ENCODE measurements at places on chromosomes 3 and 15.

DNA sequence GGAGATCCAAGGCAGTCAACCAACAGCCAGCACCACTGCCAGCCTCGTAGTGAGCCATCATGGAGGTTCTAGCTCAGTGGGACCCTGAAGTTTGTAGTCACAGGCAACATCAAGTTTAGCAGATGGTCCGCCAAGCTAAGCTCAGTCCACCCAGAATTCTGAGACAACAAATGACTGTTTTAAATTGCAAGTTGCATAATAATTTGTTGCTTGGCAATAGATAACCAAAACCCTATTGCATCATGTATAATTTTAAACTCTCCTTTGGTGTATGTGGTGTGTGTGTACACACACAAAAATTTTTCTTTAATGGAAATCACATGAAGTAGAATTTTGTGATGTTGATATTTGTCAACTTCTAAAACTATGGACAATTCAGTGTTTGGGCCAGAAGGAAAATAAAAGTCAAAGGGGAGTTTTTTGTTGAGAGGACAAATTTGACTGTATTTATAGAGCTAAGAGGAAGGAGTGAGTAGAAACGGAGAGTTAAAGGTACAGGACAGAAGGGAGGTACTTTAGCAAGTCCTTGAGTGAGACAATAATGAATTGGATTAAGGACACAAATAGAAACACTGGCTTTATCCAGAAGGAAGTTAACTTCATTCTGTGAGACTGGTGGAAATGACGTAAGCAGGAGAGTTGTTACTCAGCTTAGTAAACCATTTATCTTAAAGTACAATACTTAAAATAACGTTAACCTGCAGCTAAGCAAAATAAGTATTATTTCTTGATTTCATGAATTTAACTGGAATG, 83.6 kb downstream of the NCEH1 start:
- peak; percentile 58 for DNase-seq

DNA sequence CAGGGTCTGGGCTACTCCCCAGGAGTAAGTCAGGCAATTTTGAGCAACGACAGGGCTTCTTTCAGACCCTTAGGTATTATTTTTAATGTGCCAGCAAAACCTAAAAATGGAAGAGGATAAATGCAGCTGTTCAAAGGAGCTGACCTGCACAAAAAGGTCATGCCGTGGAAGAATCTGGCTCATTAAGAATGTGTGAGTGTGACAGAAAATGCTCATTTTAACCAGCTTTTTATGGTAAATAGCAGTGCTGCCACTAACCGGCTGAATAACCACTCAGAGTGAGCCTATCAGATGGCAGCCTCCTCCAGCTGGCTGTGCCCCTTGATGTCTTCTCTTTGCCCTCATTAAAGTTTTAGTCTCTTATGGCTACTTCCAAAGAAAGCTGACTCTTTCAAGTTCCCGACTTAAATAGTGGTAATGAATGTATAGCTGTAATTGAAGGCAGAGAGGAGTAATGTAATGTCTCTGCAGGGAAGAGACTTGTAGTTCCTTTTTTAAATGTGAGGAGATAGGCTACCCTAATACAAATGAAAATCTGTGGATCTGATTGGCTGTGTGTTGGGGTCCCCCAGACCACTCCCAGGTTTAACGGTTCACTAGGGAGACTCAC, 9.5 kb upstream of the FSTL1 start:
- no peak for DNase-seq

DNA sequence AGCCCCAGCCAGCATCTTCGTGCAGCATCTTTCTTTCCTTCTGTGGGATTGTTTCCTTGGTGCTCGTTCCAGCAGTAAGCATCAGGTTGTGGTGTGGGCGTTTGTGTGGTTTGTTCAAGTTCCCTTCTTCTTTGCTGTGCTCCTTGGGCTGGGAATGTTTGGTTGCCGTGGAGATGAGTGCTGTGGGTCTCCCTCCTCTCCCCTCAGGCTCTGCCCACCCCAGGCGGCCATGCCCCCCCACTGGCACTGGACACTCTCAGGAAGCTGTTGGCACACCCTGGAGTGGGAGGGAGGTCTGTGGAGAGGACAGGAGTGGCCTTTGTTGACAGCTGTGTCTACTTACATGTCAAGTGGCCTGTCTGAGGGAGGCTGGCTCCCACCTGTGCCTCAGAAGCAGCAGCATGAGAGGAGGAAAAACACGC, 46.5 kb upstream of the SACM1L start:
- peak; percentile 77 for DNase-seq

DNA sequence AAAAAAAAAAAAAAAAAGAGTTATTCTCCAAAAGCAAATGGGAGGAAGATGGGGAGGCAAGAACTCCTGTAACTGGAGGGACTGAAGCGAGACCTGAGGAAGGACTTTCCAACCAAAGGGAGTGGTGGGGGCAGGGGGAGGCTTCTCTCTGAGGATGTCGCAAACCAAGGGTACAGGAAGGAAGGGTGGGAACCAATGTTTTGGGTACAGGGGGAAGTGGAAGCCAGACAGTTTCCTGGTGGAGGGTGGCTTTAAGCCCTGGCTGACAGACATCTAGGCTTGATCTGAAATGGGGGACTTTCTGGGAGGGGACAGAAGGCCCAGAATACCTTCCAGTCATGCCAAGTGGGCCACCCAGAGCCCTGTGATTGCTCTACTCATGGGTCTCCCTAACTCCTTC, 27.0 kb downstream of the VIPR1 start:
- no peak for DNase-seq

DNA sequence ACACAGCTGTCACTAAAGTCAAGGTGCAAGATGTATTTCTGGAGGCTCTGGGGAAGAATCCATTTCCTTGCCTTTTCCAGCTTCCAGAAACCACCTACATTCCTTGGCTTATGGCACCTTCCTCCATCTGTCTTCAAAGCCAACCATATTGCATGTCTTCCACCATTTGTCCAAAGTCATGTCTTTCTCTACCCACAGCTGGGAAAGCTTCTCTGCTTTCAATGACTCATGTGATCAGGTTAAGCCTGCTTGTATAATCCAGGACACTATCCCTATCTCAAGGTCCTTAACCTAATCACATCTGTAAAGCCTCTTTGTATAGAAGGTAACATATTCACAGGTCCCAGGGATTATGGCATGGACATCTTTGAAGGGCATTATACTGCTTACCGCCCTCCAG, 14.2 kb downstream of the ARHGAP31 start:
- peak; percentile 48 for DNase-seq

GRCh38 chr3:18208856-18209255, 216.3 kb downstream of the SATB1 start:
- no peak for DNase-seq

- DNase-seq: no peak
Measured at GRCh38 chr3:33717616-33717865, 513 bp downstream of the CLASP2 start.

DNA sequence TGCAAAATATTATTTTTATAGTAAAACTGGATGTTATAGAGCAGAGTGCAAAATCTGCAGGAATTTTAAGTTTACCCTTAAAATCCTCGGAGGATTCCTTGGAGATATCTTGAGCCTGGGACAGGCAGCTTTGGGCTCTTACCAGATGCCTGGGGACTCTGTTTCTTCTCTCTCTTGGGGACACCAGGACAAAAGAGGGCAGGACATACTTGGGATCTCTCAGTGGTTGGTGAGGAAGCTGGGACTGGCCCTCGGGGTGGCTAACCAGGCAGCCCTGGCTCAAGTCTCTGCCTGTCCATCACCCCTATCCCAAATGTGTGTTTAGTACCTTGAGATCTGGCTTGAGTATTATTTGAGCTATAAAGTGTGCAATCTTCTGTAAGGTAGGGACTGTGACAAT, 38.6 kb downstream of the TKT start:
- no peak for DNase-seq

- DNase-seq: peak; percentile 46
Measured at GRCh38 chr3:20575146-20575545, 389.1 kb upstream of the SGO1 start.

DNA sequence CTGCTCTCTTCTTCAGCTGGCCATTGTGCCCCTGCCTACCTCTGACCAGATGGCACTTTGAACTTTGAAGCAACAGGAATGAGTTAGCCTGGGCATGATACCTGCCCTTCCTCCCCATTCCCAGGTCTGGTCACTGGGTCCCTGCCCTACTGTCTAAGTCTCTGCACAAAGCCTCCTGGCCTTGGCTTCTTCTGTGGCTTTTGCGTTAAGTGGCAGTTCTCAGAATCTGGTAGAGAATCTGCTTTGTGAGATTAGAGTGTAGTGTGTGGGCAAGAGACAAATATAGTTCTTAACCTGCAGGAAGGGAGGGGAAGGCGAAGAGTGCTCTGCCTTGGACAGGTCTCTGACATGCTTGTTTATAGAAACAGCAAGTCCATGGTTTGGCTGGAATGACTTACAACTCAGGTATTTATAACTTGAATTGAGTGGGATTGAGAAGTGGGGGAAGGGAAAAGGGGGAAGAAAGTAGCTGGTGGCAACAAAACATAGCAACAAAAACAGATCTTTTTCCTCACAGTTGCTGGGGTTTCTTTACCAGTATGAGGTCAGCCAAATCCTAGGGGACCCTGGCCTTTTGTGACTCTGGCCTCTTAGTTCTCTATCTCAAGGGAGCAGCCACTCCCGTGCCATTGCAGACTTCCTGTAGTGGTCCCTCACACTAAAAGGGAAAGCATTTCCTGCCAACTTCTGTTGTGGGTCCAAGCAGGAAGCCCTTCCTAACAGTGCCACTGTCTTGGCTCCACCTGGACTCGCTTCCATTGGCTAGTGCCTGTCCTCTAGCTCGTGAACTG, 16.7 kb downstream of the MAPKBP1 start:
- DNase-seq: peak; percentile 96

DNA sequence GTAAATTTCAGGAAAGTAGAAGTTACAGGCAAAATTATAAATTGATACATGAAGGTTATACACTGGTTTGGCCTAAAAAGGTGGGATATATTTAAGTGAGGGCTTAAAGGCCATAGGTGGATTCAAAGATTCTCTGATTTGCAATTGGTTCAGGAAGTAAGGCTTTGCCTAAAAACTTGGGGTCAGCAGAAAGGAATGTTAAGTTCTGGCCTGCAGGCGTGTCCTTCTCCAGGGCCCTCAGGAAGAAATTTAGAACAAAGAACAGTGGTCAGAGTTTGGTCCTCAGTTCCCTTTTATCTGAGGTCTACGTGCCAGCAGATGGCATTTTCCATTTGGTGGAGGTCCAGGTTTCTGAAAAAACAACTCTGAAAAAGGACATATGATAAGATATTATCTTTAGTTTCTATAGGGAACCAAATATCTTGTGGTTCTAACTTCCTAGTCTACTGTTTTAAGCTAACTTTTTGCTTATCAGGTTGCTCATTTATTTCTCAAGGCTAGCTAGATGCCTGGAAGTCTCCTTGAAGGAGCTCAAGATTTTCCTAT, 40.5 kb downstream of the SCN11A start:
- no peak for DNase-seq

- DNase-seq: no peak
Measured at GRCh38 chr3:113714702-113715101, 18.3 kb upstream of the USF3 start.

DNA sequence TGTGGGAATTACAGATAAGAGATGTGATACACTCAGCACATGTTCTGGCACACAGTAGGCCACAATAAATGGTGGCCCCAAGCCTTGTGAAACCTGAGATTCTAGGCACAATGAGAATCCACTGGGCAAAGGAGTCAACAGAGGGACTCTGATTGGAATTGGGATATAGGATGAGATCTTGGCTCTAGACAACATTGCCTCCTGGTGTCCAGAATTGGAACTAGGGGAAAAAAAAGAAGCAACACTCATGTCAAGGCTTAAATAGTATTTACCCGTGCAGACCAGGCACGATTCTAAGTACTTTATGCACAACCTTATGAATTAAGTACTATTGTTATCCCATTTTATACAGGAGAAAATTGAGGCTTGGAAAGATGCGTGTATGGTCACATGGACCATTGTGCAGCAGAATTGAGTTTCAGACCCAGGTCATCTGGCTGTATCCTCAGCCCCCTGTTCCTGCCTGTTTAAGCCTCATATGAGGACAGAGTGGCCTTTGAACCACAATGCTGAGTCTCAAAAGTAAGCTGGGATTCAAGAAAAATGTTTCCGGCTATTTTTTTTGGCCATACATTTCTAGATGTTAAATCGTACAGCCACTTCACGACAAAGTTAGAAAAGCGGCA, 124.8 kb downstream of the SV2B start:
- DNase-seq: peak; percentile 13

DNA sequence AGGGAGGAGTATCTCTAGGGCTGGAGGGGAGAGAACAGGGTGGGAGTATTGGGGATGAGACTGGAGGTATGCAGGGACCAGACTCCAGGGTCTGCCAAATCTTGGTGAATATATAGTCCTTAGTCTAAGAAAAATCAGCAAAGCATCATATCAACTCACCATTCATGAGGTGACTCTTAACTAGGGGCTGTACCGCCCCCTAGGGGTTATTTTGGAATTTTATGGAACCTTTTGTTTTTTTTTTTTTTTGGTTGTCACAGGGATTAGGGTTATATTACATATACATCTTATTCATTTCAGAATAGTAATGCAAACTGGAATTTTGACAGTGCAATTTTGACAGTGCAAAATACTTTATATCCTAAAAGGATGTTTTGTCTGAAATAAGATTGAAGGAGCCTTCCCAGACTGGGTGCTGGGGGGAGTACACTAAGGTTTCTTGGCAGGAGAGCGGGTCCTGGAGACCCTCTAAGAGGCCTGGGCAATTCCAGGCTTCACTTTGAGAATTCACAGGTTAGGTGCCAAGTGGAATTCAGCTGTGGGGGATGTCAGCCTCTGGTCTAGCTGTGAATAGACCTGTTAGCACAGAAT, 7.5 kb downstream of the CMTM7 start:
- peak; percentile 65 for DNase-seq

DNA sequence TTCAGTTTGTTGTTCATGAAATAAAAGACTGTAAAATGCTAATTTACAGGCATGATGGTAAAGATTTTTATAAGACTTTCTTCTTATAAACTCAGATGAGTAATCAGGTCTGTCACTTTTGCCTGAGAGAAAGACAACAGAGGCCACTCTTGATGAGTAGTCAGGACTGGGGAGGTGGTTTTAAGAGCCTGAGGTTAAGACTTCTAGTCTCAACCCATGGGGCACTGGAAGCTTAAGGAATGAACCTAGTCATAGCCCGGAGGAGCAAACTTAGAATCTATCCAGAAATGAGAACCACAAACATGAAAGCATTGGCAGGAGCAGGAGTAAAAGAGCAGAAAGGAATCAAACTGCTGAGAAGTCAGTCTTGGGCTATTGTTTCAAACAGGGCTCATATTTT, 846.3 kb upstream of the ARPP21 start:
- DNase-seq: peak; percentile 0

- no peak for DNase-seq
Measured at GRCh38 chr15:75164625-75165350, 36.9 kb upstream of the C15orf39 start.
